ENCODE measurements at places on chromosomes 13 and 19. TPM values are rescaled to one million over a fixed set of nuclear protein-coding genes. Genes with fewer than 3 reads are reported as not detected.

- DNase-seq: no peak
Observed at GRCh38 chr13:79084802-79085424, 321.1 kb downstream of the RBM26 start.

DNA sequence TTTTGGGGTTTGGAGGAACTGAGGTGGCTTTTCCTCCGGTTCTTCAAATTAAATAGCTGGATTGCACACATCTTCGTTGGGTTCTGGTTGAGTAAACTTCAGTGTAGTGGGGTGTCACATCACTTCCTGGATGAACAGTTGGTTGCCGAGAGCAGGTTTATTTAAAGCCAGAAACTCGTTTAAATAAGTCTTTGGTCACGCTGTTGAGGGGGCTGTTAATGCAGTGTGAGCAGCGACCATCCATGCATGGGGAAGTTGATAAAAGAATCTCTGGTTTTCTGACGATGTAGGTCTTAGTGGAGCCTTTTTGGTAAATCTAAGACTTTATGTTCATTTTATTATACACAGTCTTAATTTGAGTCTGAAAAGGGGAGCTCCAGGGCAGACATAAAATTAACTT, 351.2 kb upstream of the ARGLU1 start:
- no peak for DNase-seq

DNA sequence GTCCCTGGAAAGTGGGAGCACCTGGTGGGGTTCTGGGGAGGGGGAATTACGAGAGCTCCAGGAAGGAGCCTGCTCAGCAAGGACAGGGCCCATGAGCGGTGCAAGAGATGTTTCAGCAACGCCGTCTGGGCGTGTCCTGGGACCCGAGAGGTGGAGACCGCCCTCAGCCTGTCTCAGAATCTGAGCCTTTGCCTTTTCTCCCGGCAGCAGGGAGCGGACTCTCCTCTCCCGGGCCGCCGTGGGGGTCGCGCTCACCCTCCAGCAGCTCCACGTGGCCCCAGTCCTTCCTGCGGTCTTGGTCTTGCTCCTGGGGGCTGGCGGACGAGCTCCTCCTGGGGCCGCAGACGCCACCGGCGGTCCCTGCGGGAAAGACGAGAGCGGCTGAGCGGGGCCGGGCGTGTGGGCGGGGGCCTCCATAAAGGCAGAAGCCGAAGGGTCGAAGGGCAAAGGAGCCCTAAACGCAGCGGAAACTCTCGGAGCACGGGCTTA, 714 bp downstream of the POLRMT start:
- DNase-seq: peak; percentile 53

FAM216B gene
- not detected for total RNA-seq

GRCh38 chr13:42022336-42022735, 26.1 kb upstream of the DGKH start:
- DNase-seq: no peak

DNA sequence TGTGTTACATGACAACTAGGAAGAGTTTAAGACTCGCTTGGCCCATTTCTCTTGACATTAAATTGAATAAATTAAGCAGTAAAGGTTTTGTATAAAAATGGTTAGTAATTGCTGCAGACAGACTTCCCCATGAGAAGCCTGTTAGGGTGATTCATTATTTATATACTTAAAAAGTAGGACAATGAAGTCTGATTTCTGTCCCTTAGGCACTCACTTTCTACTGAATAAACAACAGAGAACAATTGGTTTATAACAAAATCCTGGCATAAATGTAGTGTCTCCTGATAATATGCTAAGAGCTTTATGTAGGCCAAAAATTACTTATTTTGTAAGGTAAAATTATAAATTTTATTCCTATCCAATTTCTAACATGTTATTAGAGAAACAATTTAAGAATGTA, 2138.5 kb upstream of the PCDH20 start:
- DNase-seq: no peak

DNA sequence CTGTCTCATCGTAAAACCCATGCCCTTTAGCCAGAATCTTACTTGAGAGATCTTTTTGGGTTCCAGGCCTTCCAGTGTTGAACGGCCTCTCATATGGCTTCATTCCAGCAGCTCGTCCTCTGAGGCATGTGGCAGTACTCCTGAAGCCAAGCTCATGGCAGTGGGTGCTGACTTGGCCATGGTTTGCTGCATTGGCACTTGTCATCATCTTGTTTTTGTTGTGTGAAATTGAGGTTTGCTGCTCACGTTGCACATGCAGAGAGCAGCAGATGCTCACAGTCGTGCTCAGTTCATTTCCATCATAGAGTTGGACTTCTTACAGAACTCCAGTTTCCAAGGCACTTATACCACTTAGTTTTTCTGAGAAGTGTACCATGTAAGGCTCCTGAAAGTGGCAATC, 14.9 kb downstream of the TEX29 start:
- no peak for DNase-seq
